Natural killer cell (primary cell): ENCODE measurements at places on chromosomes 7 and 10. TPM values are rescaled to one million over a fixed set of nuclear protein-coding genes. Genes with fewer than 3 reads are reported as not detected.

KIAA1217 gene
- not detected for total RNA-seq

CALCR gene
- total RNA-seq, result not detected

DNA sequence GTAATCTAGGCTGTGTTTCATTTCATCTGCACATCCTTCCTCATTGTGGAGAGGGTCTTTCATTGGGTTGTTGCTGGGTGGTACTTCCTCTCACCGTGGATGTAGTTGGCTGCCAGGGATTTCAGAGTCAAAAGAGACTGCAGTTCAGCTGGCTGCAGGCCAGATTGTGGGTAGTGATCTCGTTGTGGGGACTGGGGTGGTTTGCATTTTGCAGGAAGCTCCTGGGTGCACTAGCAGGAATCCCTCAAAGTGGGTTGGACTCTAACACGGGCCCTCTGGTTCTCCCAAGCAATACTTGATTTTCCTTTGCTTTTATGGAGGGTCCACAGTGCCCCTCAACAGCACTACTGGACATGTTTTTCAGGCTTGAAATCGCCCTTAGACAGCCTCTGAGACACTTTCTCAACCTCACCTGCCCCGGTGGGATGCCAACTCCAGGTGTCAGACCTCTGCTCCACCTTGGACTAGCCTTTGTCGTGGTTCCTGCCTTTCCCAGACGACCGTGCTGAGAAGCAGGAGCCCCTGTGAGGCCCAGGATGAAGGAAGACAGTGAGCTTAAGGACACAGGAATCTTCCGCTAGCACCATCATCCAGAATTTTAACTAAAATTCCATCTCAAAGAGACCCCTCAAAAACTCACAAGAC is 23.9 kb upstream of the ZNF273 start:
- no peak overlapping the region for H3K27ac ChIP-seq
- H3K27me3 ChIP-seq, result peaks cover 14% of the 10 kb centered on the region
- no peak for DNase-seq
- H3K4me3 ChIP-seq, result no peak overlapping the region
- H3K36me3 ChIP-seq, result no peaks in the 10 kb centered on the region

GRCh38 chr10:130757821-130758489 is 553.6 kb downstream of the TCERG1L start:
- H3K4me1 ChIP-seq, result no peaks in the 10 kb centered on the region
- no peak overlapping the region for H3K4me3 ChIP-seq
- DNase-seq, result no peak

DNA sequence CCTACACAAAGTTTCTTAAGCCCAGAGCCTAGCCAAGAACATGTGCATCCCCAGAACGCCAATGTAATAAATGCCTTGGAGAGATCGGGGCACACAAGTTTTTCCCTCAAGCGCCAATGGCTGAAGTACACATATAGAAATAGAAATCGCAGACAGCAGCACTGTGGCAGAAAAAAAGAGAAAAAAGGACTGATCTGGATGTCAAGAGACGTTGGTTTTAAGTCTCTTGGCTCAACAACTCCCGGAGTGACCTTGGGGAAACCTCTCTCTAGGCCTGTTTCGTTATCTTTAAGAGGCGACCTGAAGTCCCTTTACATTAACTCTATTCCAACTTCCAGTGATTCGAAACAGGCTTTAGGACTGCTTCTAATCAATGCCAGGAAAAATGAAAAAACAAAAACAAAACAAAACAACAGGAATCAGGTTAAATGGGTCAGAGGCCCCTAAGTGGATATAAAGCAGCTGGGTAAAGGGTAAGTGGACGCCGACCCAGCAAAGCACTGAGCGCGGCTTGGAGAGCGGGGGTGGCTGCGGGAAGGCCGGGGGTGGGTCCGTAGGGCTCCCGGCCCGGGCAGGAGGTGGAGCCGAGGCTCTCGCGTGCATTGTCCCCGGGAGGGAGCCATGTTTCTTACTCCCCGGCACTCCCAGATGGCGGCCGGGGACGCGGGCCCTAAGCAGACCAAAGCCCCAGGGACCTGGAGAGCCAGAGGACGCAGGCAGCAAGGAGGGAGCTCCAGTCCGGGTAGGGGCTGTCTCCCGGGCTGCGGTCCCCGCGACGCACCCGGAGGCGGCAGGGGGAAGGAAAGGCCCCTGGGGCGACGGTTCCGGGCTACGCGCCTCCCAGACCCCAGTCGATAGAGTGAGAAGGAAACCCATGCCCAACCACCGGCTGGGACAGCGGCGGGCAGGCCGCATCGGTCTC is 757 bp downstream of the EIF3A start:
- DNase-seq, result peak; percentile 64
- no peaks in the 10 kb centered on the region for H3K36me3 ChIP-seq
- H3K4me3 ChIP-seq, result peak overlapping the region; percentile 97
- H3K27me3 ChIP-seq, result no peaks in the 10 kb centered on the region
- peaks cover 32% of the 10 kb centered on the region for H3K4me1 ChIP-seq
- peak overlapping the region; percentile 97 for H3K27ac ChIP-seq

DNA sequence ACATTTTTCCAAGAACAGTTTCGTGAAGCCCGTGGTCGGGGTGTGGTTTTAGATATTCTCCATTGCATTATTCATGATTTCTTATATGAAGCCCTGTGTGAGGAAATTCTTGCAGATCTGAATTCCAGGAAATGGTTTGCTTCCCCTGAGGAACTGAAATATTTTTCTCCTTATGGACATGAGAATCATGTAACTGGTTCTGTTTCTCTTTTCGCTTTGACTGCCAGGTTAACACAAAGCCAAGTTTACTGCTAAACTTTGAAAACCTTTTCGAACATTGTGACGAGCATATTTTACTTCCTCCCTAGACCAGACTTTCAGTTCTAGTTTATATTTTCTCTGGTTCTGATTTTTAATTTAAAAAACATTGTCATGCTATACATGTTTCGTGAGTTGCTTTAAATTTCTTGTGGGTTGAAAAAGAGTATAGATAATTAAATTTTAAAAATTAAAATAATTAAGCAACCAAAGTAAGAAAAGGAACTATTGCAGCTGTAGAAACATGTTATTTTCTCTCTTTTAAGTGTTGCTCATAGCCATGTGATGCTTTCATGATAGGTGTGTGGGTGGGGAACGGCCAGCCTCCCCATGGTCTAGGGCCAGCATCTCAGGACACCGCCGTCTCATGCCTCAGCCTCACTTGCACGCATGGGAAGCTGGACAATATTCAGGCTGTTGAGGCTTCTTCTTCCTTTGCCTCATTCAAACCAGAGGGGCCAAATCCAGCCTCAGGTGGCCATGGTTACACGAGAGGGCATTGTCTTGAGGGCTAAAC is 97.1 kb downstream of the CREB5 start:
- no peaks in the 10 kb centered on the region for H3K4me1 ChIP-seq
- no peaks in the 10 kb centered on the region for H3K27me3 ChIP-seq
- H3K27ac ChIP-seq, result no peak overlapping the region
